ENCODE measurements at places on chromosomes 11 and 22. TPM values are rescaled to one million over a fixed set of nuclear protein-coding genes. Genes with fewer than 3 reads are reported as not detected.

CARD10 gene
- total RNA-seq = 61.6 TPM

GRCh38 chr11:118265954-118266353 lies 1.9 kb upstream of the MPZL2 start:
- DNase-seq = peak; percentile 64

GRCh38 chr11:39809833-39810232 lies 1649.6 kb downstream of the LRRC4C start:
- DNase-seq = no peak

DNA sequence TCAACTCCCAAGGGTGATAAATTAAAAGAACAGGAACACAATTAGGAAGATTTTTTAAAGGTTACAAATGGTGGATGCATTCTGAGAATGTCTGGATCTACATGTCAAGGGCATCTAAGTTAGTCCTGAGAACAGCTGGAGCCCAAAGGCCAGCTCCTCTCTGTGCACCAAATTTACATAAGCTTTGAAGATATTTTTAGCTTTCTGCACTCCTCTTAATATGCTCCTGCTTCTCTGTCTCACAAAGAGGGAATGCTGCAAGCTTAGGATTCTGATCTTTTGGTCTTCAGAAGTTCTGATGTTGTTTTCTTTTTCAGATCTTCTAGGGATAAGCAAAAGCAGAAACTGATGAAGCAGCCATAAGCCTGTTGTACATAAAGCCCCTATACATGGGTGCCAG lies 309.8 kb upstream of the NCAM1 start:
- DNase-seq = no peak

- DNase-seq = no peak
These were observed 6.7 kb upstream of the GSTP1 start for GRCh38 chr11:67576735-67577475.

DNA sequence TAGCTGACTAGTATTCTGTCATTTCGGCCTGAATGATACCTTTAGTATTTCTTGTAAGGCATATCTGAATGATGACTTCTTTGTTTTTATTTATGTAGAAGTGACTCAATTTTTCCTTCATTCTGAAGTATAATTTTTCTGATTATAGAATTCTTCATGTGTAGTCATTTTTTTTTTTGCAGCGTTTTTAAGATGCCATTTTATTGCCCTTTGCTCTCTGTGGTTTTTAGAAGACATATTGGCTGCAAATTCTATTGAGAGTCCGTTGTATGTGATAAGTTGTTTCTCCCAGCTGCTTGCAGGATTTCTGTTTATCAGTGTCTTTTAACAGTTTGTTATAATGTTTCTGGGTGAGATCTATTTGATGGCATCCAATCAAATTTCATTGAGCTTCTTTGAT lies 1224.8 kb downstream of the JRKL start:
- peak; percentile 10 for DNase-seq

DNA sequence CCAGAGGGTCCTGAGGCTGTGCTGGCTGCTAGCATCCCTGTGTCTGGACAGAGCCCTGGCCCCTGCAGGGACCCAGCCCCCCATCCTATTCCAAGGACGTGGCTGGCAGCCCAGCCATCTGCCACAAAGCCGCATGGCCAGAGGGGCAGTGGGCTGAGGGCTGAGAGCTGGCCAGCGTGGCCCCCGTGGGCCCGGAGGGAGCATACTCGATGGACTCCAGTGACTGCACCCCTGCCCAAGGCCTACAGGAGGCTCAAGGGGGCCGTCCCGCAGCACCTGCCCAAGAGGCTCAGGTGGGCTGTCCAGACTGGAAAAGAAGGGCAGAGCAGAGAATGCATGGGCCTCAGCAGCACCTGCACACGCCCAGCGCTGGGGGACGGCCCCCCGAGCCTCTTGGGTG lies 13.1 kb downstream of the TSPAN4 start:
- DNase-seq = no peak

CCDC81 gene
- total RNA-seq = 0.23 TPM

GRCh38 chr11:96084610-96085318 lies 160.9 kb upstream of the MTMR2 start:
- peak; percentile 10 for DNase-seq

DNA sequence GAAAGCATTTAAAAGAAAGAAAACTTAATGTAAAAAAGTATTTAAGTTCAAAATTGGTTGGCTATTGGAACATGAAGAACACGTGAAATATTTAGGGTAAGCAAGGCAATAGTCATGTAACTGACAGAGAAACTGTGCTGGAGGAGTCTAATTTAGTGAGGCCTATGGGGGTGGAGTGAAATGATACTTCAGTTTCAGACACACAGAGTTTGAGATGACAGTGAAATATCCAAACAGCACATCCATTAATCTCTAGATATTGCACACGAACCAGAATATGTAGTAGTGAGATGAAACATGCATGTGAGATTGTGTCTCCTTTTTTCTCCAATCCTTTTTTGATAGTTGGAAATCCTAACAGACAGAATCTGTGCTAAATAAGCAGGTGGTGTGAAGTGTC lies 739.0 kb downstream of the CNTN5 start:
- no peak for DNase-seq

GRCh38 chr11:2271077-2271326 lies 614 bp upstream of the ASCL2 start:
- no peak for DNase-seq

DNA sequence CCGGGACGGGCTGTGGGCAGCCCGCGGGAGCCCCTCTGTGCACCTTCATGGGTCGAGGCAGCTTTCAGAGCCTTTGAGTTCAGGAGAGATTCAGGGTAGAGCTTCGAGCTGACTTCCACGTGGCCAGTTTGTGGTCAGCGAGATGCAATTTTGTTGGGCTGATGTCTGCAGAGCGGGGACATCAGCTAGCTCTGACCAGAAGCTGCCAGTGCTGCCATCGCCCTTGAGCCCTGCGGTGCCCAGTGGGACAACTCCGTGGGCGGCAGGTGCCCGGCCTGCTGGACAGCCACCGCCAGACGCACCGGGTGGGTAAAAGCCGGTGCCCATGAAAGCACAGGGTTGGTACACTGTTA lies 719 bp downstream of the TALDO1 start:
- peak; percentile 37 for DNase-seq

DNA sequence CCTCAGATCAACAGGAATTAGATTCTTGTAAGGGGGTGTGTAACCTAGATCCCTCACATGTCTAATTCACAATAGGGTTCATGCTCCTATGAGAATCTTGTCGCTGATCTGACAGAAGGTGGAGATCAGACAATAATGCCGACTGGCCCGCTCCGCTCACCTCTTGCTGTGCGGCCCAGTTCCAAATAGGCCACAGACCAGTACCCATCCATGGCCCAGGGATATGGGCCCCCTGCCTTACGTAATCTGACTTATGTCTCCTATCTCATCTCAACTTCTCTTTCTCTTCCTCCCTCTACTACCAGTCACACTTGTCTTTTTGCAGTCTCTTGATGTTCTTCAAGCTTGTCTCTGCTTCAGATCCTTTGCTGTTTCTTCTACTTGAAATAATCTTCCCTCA lies 70.0 kb downstream of the CWF19L2 start:
- no peak for DNase-seq

GRCh38 chr11:95465887-95466286 lies 234.9 kb upstream of the SESN3 start:
- no peak for DNase-seq

LMNTD2 gene
- 1.3 TPM for total RNA-seq

- peak; percentile 29 for DNase-seq
These were observed 1.9 kb upstream of the TRAF6 start for GRCh38 chr11:36512016-36512415.

OR4C12 gene
- not detected for total RNA-seq

GRCh38 chr11:105073456-105074165 lies 28.5 kb upstream of the CARD16 start:
- peak; percentile 81 for DNase-seq

DNA sequence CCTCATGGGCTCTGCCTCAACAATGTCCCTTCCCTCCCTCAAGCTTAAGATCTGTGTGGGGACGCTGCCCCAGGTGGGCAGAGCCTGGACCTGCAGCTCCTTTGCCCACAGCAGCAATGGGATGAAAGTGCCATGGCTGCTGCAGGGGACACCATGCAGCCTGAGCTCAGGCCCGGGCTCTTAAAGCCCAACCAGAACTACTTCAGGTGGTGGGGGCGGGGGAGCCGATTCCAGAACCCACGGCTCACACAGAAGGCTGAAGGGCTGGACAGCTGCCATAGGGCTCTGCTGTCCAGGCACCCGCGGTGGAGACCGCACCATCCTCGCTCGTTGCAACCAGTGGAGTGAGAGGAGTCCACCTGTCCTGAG lies 12.5 kb downstream of the CHID1 start:
- DNase-seq = peak; percentile 58

GRCh38 chr11:12219757-12220156 lies 109.4 kb downstream of the MICAL2 start:
- DNase-seq = peak; percentile 75

DNA sequence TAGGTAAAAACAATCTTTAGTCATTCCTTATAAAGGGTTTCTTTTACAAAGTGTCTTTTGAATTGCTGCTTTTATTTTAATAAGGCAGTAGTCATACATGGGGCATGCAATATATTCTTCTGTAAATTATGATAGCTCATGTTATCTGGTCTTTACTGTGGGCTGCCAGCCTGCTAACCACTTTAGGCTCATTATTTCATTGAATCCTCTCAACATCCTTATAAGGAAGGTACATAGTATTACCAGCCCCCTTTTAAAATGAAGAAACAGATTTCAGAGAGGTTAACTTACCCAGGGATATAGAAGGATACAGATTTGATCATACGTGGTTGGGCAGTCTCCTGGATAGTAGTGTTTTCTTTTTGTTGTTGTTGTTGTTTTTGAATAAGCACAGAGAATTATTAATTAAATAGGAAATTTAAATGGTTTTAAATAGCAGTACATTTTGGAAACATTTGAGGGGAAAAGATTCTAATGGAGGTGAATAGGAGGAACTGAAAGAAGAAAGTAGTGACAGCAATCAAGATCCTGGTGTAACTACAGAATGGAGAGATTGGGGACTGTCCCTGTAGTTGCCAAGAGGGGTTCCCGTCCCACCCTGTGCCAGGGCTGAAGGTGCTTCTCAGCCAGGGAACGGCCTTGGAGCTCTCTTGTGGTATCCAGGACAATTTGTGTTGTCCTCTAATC lies 21.0 kb downstream of the SPECC1L start:
- DNase-seq = no peak

C11orf91 gene
- total RNA-seq = not detected

THRSP gene
- total RNA-seq = not detected

GRCh38 chr22:36528341-36528740 lies 625 bp downstream of the EIF3D start:
- peak; percentile 56 for DNase-seq

- DNase-seq = no peak
These were observed 129.7 kb upstream of the CSNK2A3 start for GRCh38 chr11:11482730-11483129.

GRCh38 chr22:28989035-28989464 lies 72.6 kb downstream of the C22orf31 start:
- no peak for DNase-seq

GPR83 gene
- total RNA-seq = not detected

VSIG2 gene
- 0.51 TPM for total RNA-seq

DNA sequence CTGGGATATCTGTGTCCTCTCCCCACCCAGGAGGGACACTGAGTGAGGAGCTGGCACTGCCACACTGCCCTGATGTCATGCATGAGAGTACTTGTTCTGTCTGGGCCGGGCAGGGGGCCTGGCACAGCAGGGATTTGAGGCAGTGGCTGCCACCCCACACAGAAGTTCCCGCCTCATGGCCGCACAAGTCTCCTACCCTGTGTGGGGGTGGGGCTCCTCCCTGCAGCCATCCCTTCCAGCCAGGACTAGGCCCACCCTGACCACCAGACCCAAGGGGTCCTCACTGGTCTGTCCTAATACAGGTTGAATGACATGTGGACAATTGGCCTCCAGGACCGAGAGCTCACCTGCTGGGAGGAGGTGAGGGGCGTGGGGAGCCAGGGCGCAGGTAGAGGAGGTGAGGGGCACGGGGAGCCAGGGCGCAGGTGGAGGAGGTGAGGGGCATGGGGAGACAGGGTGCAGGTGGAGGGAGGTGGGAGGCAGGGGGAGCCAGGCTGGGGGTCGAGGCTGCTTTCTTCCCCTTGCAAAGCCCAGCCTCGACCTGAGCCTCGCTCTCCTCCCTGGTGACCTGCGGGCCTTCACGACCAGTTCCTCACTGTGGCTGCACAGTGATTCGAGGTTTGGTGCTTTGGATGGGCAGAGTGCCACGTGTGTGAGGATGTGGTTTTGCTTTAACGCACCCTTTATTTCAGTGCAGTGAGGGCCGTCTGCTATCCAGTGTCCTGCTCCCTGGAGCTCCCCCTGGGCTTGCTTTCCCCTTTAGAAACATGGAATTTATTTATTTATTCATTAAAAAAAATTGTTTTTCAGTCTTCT lies 7.4 kb downstream of the LZTR1 start:
- DNase-seq = no peak

DNA sequence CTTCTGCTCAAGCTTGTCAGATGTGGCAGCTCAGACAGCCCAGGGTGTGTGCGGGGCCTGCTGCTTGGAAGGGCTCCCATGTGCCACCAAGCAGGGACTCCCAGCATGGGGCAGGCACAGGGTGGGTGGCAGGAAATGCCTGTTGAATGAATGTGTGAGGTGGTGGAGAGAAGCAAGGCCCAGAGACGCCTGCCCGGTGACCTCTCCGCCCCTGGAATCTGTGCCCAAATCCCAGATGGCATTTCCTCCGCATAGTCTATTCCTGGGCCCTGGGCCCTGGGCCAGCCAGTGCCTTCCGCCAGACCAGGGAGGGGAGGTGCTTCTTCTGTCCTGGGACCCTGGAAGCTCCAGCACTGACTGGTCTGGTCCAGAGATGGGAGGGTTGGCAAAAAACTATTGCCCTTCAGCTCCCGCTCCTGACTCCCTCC lies 3.7 kb downstream of the CST6 start:
- peak; percentile 75 for DNase-seq

- peak; percentile 18 for DNase-seq
These were observed 96.8 kb downstream of the ATM start for GRCh38 chr11:108319541-108320145.

DNA sequence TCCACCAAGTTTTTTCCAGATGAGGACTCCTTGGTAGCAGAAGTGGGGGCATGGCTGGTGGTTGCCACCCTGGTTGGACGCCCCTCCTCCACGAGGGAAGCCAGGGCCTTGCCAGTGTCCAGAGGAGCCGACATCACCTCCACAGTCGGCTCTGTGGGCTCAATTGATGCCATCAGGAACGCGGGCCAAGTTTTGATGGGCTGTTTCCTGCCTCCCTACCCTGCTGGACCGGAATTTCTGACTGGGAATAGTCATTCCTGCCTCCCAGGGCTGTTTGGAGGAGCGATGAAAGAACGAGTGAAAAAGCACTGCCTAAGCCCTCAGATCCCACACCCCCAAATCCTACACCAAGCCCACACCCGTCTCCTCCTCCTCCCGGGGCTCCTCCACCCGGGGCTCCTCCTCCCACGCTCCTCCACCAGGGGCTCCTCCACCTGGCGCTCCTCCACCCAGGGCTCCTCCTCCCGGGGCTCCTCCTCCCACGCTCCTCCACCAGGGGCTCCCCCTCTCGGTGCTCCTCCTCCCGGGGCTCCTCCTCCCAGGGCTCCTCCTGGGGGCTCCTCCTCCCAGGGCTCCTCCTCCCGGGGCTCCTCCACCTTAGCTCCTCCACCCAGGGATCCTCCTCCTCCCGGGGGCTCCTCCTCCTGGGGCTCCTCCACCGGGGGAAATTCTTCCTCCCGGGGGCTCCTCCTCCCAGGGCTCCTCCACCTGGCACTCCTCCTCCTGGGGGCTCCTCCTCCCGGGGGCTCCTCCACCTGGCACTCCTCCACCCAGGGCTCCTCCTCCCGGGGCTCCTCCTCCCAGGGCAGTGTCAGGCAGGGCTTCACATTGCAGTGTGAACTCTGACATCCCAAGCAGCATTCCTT lies 10.0 kb upstream of the PRR5 start:
- DNase-seq = no peak
